ENCODE measurements at places on chromosomes 2 and 18. TPM values are rescaled to one million over a fixed set of nuclear protein-coding genes. Genes with fewer than 3 reads are reported as not detected.

DNA sequence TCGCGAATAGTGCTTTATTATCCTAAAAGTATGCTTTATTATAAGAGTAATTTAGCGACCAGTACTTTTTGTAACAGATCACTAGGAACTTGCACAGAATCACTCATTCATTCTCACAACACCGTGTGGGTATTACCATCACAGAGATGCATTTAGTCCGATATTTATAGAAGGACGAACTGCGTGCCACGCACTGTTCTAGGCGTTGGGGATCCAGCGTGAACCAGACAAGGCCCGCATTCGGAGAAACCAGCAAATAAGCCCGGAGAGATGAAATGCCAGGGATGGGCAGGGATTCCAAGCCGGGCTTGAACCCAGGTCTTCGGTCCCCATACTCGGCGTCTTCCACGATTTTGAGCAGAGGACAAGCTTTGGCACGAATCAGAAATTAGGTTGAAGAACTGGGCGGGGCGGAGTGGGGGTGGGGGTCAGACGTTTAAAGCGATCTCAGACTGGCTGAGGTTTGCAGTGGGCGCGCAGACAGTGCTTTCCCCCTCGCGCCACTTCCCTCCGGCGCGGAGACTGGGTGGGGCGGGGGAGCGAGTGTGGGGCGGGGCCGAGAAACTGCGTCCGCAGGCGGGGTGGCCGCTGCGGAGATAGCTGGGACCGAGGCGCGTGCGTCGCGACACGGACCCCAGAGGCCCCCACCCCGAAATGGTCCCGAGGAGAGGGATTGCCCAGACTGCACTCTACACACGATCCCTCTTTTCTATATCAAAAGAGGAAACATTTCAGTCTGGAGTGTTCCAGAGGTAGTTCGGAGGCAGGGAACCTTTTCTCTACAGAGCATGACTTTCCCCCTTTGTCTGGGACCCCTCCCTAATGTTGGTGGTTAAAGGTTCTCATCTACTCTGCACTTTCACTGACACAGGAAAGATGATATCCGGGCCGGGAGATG is 1.1 kb upstream of the CXCR4 start:
- peak; percentile 68 for DNase-seq

DNA sequence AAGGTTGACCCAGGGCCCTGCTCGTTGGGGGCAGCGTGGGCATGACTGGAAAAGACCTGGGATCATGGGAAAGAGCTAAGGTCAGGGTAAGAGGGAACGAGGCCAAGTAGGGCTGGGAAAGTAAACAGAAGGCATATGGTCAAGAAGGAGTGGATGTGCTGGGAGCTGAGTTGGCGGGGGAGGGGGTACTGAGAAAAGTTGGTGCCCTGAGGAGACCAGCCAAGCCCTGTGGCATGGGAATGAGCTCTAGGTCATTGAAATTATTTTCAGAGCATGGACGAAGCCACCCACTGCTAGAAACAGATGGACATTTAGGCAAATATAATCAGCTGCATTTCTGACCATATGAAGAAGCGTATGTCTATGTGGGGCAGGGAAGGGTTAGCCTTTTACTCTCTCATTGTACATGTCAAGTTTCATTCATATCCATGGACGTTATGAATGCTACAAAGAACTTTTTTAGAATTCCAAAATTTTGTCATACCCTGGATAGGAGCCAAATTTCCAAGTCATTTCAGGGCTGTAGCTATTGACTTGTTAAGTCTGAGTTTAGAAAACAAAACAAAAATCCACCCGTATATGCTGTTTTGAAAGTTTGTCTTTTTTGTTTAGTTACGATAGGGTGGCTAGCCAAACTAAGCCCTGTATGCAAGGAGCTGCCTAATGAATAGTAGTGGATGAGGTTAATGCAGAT is 19.1 kb downstream of the MAPRE2 start:
- DNase-seq, result no peak

GRCh38 chr18:50307738-50308470 is 20.4 kb upstream of the CXXC1 start:
- peak; percentile 94 for DNase-seq

The QPCT gene
- total RNA-seq, result 23.6 TPM

The UGT1A4 gene
- total RNA-seq, result 23.2 TPM

The DOCK10 gene
- 9.6 TPM for total RNA-seq
